ENCODE measurements at places on chromosomes 11 and 22.

DNA sequence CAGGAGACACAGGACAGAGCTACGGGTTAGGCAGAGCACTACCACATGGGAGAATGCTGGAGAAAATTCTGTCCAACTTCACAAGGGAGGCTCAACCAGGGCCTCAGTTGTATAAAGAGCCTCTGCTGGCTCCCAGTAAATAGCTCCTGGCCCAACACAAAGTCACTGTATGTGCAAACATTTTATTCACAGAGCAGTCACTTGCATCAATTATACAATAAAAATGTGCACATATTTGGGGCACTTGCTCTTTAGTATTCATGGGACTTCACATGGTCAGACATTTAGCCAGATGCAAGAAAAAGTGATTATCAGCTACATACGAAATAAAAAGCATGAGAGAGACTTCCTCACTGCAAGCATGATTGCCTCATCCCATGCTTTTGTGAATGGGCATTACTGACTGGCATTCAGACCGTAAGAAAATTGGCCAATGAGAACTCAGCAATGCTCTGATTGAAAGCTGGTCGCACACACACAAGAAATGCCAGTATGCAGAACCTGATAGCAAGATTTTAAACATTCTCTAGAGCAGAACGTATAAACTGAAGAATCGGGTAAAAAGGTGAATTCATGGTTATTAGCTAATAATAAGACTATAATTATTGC, 39.4 kb downstream of the BLID start:
- no peak for DNase-seq

DNA sequence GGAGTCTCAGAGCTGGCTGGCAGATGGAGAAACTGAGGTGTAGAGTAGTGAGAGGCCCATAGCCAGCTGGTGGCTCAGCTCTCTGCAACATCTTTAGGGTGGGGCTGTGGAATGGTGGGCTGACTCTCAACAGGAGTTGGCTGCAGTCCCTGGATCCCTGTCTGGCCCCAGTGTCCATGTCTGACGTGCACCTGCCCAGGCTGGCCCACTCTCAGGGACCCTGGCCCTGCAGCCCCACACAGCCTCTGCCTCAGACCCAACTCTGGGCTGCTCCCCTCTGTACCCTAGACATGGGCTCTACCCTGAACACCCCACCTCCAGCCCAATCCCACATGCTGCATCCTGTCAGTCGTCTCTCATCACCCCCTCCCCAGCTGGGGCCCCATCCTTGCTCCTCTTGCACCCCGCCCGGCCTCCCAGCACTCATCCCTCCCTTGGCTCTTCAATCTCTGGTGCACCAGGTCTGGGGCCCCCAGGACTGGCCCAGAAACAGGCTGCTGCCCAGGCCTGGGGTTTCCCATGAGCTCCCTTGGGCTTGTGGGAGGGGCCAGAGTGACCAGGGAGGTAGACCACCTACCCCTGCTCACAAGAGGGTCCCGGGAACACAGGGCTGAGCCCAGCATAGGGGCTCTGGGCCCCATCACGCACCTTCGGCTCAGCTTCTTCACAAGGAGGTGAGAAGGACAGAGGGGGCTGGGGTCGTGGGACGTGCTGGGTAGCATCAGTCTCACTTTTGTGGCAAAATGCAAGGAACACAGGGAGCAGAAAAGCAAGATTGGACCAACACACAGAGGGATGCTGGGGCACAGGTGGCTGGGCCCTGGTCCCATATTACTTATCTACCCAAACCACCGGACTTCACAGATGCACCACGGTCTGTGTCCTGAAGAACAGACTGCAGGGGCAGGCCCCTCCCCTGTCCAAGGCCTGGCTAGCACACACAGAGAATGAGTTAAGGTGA, 31.5 kb downstream of the ARVCF start:
- DNase-seq: no peak

DNA sequence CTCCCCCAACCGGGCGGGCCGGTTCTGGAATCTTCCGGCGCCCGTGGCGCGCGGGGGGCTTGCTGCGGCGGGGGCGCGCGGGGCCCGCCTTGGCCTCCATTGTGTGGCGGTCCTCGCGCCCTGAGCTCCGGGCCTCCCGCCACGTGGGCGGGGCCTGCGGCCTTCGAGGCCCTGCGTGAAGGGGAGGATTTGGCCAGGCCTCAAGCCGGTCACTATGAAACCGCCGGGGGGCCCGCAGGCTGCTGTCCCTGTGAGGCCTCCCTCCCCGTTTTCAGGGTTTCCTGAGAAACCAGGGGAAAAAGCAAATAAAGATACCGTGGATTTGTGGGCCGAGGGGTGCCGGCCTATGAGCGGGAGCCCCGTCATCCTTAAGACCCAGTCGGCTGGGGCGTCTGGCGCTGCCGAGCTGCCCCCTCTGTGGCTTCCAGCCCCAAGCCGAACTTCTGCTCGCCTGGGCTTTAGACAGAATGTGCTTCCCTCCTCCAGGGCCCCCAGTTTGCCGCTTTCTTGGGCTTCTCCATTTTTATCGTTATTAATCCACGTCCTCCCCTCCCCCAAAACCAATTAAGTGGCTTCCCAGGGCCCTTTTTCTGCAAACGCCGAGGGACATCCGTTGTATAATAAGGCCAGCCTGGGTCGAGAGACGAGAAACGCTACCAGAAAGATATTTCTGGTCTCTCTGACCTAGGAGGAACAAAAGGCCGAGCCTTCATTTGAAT, 602 bp downstream of the EWSR1 start:
- peak; percentile 51 for DNase-seq

DNA sequence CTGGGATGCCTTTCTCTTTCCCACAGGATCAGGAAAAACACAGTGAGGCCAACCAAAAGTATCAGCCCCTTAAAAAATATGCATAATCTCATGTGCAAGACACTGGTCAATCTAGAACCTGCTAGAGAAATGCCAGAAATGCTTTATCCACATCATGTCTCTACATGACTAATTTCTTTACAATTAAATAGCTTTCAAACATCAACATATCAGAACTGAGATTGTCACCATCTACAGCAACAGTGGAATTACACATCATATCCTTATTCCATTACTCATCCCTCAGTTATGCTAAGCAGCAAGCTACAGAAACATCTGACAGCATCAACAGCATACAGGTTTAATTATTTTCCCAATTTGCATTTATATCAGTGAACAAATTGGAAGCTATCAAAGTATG, 78.8 kb downstream of the DDIAS start:
- no peak for DNase-seq

GRCh38 chr11:22466351-22466750, 128.2 kb downstream of the SLC17A6 start:
- no peak for DNase-seq

DNA sequence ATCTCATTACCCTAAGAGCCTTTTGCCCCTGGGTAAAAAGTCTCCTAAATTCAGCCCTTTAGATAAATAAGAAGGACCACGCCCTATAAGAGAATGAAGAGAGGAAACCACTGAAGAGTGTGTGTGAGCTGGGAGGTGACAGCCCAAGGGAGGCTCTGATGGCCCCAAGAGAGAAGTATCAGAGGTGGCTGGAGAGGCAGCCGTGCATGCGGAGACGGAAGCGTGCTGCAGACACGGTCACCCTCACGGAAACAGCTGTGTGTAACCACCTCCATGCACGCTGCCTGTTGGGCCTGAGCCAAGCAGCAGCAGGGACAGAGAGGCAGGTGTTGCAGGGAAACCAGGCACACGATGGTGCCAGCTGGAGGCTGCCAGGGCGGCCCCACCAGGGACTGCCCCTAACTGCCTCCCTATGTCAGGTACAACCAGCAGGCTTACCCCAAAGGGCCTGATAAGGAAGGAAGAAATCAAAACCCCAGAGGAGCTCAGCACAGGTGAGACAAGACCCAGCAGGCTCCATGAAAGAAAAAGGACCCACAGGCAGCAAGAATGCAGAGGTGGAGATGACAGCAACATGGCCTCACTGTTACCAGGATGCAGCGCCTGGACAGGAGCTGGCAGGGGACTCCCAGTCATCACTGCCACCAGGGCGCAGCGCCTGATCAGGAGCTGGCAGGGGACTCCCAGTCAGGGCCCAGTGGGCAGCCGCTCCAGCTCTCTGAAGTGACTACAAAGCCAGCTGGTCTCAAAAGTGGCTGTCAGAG, 7.8 kb downstream of the LARGE2 start:
- peak; percentile 25 for DNase-seq

DNA sequence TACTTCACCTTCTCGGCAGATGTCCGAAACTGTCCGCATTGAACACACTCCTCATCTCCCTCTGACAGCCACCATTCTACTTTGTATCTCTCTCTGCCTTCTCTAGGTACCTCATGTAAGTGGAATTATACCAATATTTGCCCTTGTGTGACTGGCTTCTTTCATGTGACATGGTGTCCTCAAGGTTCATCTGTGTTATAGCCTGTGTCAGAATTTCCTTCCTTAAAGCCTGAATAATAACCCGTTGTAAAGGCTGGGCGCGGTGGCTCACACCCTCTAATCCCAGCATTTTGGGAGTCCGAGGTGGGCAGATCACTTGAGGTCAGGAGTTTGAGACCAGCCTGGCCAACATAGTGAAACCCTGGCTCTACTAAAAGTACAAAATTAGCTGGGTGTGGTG, 40.4 kb upstream of the PPP6R3 start:
- no peak for DNase-seq

GRCh38 chr11:65503949-65504673, 5.3 kb downstream of the MALAT1 start:
- no peak for DNase-seq

DNA sequence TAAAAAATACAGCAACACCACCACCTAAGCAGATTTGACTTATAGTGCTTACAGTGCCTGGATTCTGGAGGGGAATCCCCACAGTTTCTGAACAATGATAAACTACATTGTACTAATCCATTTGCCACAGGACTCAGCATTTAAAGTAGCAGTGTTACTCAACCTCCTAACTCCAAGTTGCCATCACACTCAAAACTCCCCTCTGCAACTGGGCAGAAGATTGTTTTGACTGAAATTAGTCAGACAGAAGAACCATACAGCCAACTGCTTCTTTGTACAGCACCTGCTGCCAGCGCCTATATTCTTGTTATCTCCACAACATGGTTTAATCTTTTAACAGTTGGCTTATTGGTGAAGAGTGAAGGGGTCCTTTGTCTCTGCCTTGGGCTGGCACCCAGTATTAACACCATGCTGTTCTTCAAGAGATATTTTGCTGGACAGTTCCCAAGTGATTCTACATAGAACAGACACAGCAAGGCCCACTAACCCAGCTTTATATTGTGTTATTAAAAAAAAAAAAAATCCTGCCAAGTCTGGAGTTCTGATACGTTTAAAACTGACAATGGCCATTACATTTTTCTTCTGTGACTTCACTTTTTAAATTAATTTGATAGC, 273.2 kb downstream of the DCDC1 start:
- DNase-seq: no peak

- no peak for DNase-seq
Measured at GRCh38 chr11:8531312-8531711, 62.7 kb downstream of the STK33 start.

GRCh38 chr11:127334466-127334865, 333.9 kb upstream of the KIRREL3 start:
- no peak for DNase-seq

DNA sequence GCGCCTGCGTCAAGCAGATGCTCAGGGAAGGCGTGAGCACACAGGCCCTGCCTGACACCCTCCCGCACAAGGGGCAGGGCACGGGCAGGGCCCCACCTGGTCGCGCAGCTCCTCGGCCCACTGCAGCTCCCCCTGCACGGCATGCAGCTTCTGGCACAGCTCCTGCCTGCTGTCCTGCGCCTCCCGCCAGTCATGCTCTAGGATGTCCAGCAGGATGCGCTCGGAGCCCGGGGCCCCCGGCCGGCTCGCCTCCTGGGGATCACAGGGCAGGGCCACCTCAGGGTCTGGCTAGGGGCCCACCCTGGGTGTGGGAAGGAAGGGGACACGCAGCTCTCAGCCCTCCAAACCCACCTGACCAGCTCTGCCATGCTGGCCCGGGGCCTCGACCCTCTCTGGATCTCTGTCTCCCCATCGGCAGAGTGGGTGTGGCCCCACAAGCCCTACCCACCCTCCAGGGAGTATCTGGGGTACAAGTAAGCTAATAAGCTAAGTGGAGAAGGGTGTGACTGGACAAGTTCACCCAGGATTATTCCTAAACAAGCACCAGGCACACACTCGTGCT, 10.7 kb downstream of the CARD10 start:
- DNase-seq: no peak

DNA sequence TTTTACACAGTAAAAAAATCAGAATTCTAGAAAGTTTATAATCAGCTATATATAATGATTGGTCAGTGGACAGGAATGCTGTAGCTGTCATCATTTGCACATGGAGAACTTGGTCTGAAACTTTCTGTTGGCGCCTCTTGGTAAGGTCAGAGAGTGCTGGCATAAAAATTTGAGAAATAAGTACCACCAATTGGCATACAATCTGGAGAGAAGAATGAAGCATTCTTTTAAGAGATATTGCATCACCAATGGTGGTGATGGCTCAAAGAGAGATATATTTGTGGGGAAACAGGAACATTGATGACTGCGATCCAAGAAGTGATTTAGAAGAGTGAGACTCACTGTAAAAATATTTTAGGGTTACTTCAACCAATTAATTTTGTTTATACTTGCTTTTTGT, 19.8 kb upstream of the OOSP1 start:
- no peak for DNase-seq

- peak; percentile 84 for DNase-seq
Measured at GRCh38 chr22:36156515-36157419, 3.8 kb downstream of the APOL3 start.

DNA sequence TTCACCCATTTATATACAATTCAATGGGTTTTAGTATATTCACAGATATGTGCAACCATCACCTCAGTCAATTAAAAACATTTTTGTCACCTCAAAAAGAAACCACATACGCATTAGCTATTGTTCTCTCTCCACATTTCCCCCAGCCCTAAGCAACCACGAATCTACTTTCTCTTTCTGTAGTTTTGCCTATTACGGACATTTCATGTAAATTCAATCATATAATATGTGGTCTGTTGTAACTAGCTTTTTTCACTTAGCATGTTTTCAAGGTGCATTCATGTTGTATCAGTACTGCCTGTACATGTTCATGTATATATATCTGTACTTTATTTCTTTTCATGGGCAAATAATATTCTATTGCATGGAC, 104.7 kb upstream of the RRM1 start:
- DNase-seq: peak; percentile 21

DNA sequence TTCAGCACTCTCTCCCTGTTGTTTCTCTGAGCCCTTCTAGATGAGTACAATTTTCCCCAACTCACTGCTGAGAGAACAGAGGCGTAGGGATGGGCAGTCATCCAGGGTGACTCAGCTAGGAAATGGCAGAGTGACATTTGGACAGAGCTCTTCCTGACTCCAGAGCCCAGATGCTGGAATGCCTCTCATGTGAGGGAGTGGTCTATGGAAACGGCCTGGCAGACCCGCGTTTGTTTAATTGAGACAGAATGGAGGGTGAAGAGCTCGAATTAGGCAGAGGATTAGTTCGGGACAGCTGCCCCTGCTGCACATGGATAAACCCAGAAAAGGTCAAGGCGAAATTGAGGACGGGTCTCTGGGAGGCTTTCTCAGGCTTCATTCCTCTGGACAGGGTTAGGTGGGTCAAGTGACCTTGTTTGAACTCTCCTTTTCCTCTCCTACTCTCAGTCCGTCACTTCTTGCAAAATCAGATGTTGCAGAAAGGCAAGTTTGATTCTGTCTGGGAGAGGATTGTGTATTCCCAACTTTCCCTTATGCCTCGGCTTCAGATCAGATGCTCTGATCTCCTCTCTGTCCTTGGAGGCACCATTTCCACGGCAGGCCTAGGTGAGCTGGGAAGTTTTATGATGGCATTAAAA, 7.6 kb upstream of the LMO2 start:
- no peak for DNase-seq

- DNase-seq: peak; percentile 32
Measured at GRCh38 chr22:39173787-39174497, 21.5 kb upstream of the CBX7 start.

- no peak for DNase-seq
Measured at GRCh38 chr11:112735470-112735869, 225.8 kb upstream of the NCAM1 start.

GRCh38 chr11:104435494-104435893, 271.5 kb upstream of the PDGFD start:
- no peak for DNase-seq

All from activated T-cell treated with anti-CD3 and anti-CD28 coated beads, Interleukin-2, amount 50 U/mL, for 72 hours (primary cell).